MM.1S (cell line): ENCODE measurements at places on chromosomes 4 and X.

DNA sequence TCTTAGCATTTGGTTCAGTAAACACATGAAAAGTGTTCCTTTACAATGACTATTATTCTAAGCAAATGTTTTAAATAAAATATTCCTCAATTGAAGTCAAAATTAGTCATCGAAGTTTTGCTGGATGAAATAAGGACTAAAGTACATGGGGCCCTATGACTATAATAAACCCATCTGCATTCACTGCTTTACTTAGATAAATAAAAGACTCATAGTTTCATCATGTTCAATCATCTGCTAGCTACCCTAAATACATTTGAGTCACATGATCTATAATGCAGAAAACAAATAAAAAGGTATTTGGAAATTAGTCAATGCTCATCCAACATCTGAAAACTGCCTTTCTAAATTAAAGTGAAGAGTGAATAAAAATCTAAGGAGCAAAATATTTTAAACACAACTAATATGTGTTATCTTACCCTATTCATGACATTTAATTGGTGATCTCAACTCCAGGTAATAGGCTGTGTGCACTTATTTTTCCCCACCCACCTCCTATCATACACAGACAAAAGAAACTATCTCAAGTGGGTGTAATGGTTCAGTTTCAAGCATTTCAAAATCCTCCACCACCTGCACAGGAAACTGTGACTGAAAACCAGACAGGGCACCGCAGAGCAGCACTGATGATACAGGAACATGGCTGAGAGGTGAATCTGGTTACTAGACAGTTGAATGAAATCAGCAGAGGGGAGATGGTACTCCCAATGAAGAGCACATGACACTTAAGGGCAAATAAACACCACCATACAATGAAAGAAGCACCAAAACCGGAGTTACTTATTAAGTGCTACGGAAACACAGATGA lies 78.6 kb downstream of the CAMK2D start:
- DNase-seq, result peak; percentile 89

DNA sequence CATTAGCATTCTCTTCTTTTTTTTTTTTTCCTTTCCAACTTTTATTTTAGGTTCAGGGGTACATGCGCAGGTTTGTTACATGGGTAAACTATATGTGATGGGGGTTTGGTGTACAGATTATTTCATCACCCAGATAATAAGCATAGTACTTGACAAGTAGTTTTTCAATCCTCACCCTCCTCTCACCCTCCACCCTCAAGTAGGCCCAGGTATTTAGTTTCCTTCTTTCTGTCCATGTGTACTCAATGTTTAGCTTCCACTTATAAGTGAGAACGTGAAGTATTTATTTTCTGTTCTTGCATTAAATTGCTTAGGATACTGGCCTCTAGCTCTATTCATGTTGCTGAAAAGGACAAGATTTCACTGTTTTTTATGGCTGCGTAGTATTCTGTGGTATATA lies 140.8 kb upstream of the PGRMC2 start:
- DNase-seq, result no peak

GRCh38 chr4:125739760-125740159 lies 425.0 kb downstream of the FAT4 start:
- no peak for DNase-seq

DNA sequence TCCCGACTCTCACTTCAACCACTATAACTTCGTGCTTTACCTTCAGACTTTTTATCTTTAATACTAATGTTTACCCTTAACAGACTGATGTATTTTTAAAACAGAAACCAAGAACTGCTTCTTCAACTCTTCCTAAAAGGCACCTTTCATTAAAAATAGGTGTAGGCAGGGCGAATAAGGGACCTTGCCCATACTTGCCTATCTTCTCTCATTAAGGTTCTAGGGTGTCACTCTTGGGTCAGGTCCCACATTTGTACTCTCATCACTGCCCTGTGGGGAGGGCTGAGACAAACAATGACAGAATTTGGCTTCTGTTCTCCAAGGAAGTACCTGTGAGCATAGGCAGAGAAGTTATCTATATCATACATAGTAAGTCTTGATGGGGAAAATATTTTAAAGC lies 69.7 kb downstream of the ANKRD50 start:
- DNase-seq, result peak; percentile 77
